ENCODE measurements at places on chromosomes 12 and 14. TPM values are rescaled to one million over a fixed set of nuclear protein-coding genes. Genes with fewer than 3 reads are reported as not detected.

- H3K4me1 ChIP-seq, result peaks cover 27% of the 10 kb centered on the region
- peak overlapping the region; percentile 89 for H3K4me3 ChIP-seq
- DNase-seq, result peak; percentile 65
Observed at GRCh38 chr14:93207468-93208308, 632 bp downstream of the UBR7 start.

- no peak overlapping the region for H3K4me3 ChIP-seq
- H3K36me3 ChIP-seq, result peaks cover 16% of the 10 kb centered on the region
- no peak for DNase-seq
- no peak overlapping the region for H3K27ac ChIP-seq
Observed at GRCh38 chr12:132020292-132020691, 70.5 kb downstream of the EP400 start.

The LTB4R gene
- total RNA-seq, result 37.3 TPM

DNA sequence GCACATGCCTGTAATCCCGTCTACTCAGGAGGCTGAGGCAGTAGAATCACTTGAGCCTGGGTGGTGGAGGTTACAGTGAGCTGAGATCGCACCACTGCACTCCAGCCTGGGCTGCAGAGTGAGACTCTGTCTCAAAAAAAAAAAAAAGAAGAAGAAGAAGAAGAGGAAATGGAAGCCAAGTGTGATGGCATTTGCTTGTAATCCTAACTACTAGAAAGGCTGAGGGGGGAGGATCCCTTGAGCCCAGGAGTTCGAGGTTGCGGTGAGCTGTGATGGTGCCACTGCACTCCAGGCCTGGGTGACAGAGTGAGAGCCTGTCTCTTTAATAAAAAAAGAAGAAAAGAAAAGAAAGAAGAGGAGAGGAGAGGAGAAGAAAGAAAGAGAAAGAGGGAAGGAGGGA lies 52.1 kb downstream of the LGMN start:
- no peak for DNase-seq
- H3K27me3 ChIP-seq, result no peaks in the 10 kb centered on the region
- peaks cover 10% of the 10 kb centered on the region for H3K4me1 ChIP-seq
- H3K27ac ChIP-seq, result peak overlapping the region; percentile 45

The MFAP5 gene
- not detected for total RNA-seq

The P2RX2 gene
- not detected for total RNA-seq

GRCh38 chr14:91897106-91897701 lies 29.9 kb upstream of the TC2N start:
- no peak overlapping the region for H3K27ac ChIP-seq
- H3K4me1 ChIP-seq, result peaks cover 6% of the 10 kb centered on the region
- H3K27me3 ChIP-seq, result no peaks in the 10 kb centered on the region
- H3K36me3 ChIP-seq, result no peaks in the 10 kb centered on the region
- no peak overlapping the region for H3K4me3 ChIP-seq

DNA sequence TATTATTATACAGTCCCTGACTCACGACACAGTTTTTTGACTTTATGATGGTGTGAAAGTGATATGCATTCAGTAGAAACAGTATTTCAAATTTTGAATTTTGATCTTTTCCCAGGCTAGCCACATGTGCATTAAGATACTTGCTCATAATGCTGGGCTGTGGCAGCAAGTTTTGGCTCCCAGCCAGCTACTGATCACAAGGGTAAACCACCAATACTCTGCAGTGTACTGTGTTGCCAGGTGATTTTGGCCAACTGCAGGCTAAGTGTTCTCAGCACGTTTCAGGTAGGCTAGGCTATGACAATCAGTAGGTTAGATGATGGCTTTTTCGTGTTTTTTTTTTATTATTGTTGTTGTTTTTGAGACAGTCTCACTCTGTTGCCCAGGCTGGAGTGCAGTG lies 69.4 kb upstream of the ACTN1 start:
- no peaks in the 10 kb centered on the region for H3K27me3 ChIP-seq
- peaks cover 15% of the 10 kb centered on the region for H3K4me1 ChIP-seq
- no peak overlapping the region for H3K4me3 ChIP-seq
- H3K27ac ChIP-seq, result no peak overlapping the region
